ENCODE measurements at places on chromosomes 11 and 22.

GRCh38 chr22:42794551-42795510 lies 62.2 kb downstream of the ARFGAP3 start:
- no peak for DNase-seq

GRCh38 chr11:71305451-71306125 lies 53.2 kb upstream of the SHANK2 start:
- no peak for DNase-seq

DNA sequence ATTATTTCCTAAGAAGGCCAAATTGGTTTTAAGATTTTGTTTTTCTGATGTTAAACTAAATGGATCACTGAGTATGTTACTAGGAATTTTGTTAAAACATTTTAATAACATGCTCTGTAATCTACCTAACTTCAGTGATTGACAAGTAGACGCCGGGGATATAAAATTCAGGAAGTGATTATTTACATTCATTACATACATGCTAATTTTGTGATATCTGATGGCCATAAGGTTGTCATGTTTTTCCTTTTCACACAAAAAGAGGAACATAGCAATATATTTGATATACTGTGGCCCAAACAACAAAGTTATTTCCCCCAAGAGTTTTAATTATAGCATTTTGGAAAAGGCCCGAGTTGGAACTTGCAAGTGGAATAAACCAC lies 12.1 kb downstream of the SCUBE1 start:
- no peak for DNase-seq

- DNase-seq: no peak
Measured at GRCh38 chr22:37569921-37570660, 9.8 kb downstream of the LGALS2 start.

DNA sequence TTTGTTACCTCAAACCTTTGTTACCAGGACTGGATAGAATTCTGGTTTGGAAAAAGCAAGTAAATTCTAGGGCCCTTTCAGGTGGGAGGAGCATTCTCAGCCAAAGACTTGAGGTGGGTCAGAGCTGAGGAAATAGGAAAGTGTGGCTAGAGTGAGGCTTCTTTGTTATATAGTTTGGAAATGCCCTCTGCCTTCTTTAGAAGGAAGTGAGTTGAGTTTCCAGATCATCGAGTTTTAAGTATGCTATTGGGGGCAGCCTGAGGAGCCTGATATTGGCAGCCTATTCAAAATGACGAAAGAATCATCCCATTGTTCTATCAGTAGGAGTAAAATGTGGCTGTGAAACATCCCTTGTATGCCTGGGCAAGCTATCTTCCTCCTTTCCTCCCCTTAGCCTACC lies 134.1 kb downstream of the ARHGAP42 start:
- DNase-seq: no peak

- DNase-seq: no peak
Measured at GRCh38 chr11:111417766-111418435, 38.8 kb upstream of the POU2AF1 start.

Data from central memory CD8-positive, alpha-beta T cell (primary cell).